ENCODE measurements at places on chromosomes 1 and 21.

- DNase-seq = no peak
Measured at GRCh38 chr21:44986471-44987291, 46.9 kb downstream of the SLX9 start.

DNA sequence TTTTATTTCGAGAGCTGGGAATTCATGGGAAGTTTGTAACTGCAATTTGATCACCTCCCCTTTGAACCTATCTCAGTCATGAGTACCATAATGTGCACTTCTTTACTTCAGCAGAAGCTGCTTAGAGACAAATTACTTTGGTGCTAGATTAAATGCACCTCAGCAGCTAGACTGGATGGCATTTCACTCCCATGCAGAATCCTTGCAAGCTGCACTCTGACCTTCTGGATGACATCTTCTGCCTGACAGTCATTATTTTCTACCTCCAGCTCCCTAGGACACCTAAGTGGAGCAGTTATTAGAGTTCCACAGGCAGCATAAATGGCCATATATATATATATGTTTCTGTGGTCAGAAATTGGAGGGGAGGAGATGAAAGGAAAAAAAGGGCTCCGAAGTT lies 366.0 kb upstream of the TMPRSS15 start:
- DNase-seq = no peak

DNA sequence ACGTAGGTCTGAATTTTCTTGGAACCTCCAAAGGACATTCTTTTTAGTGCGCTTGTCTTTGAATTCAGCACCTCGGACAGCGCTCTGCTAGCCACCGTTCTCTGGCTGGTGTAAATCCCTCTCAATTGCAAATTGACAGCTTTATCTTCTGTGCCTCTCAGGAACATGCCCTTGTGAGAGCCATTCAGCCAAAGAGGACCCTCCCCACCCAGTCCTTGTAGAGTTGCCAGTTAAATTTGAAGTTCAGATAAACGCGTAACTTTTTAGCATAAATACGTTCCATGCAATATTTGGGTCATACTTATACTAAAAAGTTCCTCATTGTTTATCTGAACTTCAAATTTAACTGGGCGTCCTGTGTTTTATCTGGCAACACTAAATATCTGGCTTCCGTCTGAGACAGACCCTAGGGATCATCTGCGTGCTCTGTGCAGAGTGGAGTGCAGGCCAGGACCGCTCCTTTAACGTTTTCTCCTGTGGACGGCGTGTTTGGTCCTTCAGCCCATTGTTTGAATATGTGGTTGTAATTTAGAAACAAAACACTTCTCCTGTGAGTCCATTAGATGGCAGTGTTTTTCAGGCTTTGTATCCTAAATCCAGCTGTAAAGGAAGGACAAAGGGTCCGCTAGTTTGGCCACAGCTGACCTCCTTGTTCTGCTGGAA lies 7.0 kb downstream of the KCNAB2 start:
- peak; percentile 54 for DNase-seq

- DNase-seq = no peak
Measured at GRCh38 chr1:33321178-33321577, 280 bp upstream of the A3GALT2 start.

DNA sequence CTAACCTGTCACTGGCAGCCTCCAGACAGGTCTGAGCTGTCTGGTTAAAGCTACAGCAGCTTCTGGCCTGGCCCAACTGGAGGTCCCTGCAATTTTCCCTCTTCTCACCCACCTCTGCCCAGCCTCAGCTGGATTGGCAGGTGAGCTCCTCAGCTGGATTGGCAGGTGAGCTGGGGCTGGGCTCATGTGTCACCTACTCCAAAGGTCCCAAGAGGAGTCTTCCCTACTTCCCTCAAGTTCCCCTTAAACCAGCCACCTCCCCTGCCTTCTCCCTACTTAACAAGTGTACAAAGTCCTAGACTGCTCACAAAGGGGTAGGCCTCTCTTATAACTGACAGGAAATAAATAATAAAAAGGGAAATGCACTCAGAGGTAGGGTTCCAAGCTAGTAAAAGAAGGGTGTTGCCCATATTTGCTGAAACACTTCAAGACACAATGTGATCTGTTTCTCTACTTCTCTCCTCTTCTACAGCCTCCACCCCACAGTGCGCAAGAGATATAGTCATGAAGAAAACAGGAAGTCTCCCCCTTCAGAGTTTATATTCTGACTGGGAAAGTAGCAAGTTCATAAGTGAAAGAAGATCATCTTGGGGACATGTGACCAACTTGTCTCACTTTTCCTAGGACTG lies at the start of gene GPA33:
GPA33 (minus strand) TSS at position 64 of the 629 bp plus-strand sequence. CDS start 90 bp downstream, outside the sequence.
- no peak for DNase-seq

DNA sequence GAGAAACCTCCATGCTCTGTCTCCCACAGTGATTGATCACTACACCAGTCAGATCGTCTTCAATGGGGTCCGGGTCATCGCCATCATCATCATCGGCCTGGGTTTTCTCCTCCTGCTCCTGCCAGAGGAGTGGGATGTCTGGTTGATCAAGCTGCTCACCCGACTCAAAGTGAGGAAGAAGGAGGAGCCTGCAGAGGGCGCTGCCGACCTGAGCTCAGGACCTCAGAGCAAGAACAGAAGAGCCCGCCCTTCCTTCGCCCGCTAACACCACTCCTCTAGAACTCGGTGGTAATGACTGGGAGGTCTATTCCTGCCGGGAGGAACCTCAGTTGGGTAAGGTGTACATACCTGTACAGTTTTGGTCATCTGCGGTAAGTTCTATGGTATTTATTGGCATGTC lies 50.3 kb upstream of the COA6 start:
- no peak for DNase-seq

GRCh38 chr1:61079898-61080336 lies 2.4 kb upstream of the NFIA start:
- DNase-seq = peak; percentile 80

GRCh38 chr1:62271948-62272728 lies 47.1 kb downstream of the KANK4 start:
- DNase-seq = peak; percentile 51

DNA sequence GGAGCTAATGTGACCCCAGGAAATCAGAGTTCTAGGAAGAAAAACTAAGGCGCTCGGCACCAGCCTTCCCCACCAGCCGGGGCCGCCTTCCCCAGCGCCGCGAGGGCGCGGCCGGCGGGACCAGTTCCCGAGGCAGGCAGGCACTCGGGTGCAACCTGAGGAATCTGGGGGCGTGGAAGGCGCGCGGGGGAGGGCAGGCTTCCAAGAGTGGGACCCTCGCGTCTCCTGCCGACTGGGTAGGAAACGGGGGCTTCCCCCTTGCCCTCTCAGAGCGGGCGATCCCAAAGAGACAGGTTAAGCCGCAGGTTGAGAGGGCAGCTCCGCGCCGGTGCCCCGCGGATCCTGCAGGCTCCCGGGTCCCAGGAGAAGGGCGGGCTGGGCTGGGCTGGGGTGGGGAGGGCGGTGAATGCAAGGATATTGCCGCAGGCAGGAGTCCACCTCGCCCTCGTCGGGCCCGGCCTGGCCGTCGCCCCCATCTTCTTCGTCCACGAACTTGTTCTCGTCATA lies 431 bp downstream of the ARPC5 start:
- peak; percentile 21 for DNase-seq

DNA sequence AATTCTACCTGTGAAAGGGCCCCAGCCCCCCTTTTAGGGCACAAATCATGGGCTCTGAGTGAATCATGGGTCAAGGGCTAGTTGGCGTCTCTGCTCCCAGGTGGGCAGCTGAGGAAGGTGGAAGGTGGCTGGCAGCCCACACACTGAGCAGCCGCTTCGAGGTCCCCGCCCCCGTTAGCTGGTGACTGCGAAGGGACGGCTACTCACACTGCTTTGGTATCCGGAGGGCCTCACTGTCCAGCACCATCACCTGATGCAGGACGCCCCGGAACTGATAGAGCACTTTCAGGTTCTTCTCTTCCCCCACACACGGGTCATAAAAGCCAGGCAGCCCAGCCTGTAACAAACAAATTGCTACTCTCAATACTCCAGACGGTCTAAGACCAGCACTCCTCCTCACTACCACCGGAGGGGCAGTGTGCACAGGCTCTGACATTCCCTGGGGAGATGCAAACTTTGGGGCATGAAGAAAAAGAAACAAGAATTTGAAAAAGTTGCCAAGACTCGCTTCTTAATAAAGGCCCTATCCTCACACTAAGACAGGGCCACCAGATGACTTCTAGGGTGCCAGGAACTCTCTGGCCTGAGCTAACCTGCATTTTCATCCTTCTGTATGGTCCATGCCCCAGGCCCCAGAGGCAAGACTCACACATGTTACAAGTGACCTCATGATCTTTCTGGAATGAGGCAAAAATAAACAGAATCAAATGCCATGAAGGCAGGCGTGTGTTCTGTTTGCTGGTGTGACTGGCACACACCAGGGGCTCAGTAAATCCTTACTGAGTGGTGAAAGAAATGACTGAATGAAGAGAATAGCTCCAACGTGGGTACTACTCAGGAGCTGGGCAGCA lies 11.5 kb downstream of the THAP3 start:
- DNase-seq = no peak

DNA sequence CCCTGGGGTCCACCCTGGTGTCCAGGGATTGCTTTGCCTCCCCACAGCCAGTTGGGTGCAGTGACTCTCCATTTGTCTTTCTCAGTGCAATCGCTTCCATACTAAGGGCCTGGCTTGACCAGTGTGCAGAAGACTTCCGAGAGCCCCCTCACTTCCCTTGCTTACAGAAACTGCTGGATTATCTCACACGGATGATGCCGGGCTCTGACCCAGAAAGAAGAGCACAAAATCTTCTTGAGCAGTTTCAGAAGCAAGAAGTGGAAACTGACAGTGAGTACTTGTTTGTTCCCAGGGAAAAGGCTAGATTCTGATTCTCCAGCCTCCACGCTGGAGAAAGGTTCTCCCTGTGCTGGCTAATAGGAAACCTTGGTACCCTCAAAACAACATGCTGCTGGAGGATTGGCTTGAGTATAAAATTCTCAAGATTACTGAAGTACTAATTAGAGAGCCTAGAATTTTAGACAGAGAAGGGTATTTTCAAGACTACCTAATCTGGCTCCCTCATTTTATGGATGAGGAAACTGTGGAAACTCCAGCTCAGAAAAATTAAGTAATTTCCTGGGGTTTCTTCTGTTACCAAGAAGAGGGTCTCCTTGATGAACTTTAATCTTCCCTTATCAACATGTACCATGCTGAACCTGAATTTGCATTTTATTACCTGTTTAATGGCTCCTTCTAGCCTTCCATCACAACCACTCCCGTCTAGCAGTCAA lies 75.8 kb downstream of the RGL1 start:
- DNase-seq = no peak

GRCh38 chr1:94104776-94105580 lies 16.0 kb downstream of the ABCA4 start:
- no peak for DNase-seq

DNA sequence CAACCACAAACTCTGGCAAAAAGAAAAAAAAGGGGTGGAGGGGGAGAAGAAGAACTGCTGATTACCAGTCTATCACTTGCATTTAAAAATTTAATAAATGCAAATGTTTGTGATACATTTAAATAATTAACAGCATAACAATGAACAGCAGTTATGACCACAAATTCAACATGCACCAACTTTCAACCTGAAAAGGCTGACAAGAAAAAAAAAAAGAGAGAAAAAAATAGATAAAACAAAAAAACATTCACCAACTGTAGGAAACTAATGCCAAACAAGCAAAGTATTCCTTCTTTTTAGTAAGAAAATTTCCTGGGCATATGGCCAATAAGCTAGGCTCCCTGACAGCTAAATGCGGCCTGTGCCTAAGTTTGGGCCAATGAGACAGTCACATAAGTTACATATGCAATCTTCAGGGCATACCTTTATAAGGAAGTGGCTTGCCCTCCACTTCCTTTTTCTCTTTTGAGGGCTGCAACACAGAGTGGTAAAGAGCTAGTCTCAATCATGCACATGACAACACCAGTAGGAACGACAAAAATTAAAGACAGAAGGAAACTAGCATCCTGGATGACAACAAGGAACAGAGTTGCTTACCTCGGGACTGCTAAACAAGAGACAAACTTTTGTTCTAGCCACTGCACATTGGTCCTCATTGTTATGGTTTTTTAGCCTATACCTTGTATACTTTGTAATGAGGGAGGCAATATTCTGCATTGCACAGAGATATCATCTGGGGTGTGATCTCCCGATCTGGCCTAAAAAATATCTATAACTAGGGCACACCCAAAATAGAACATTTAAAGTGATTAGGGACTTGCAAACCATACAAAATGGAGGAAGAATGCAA lies 24.2 kb upstream of the PHTF1 start:
- DNase-seq = peak; percentile 61

DNA sequence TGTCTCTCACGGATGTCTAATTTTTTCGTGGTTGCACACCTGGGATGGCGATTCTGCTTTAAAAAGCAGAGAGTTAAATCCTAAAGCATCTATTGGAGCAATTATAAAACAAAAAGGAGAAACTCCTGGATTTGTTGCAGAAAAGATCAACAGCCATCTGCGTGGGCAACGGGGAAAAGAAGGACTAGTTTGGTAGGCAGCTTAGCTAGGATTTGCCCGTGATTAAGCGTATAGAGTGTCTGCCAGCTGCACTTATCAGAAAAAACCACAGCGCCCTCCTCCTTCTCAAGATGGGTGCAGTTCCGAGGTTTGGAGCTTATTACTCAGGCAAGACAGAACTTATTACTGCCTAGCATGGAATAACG lies 526 bp upstream of the SLC25A24 start:
- DNase-seq = peak; percentile 74

- no peak for DNase-seq
Measured at GRCh38 chr1:233107130-233107660, 156.8 kb downstream of the NTPCR start.

DNA sequence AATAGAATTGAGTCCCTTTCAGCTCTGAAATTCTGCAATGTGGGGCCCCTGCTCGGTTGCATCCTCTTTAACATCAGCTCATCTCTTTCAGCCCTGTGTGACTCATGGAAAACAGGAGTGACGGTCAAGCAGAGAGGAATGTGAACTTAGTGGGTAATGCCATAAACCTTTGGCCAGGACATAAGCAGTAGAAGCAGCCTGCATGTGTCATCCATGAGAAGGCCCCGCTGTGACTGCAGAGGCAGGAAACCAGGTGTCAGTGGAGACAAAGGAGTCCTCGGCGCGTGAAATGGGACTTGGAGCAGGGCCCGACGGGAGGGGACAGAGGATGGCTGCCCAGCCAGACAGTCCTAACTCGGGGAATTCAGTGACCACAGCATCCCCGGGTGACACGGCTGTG lies 21.1 kb upstream of the EPHB2 start:
- DNase-seq = peak; percentile 89

- DNase-seq = no peak
Measured at GRCh38 chr1:30895382-30895943, 13.1 kb downstream of the SDC3 start.

DNA sequence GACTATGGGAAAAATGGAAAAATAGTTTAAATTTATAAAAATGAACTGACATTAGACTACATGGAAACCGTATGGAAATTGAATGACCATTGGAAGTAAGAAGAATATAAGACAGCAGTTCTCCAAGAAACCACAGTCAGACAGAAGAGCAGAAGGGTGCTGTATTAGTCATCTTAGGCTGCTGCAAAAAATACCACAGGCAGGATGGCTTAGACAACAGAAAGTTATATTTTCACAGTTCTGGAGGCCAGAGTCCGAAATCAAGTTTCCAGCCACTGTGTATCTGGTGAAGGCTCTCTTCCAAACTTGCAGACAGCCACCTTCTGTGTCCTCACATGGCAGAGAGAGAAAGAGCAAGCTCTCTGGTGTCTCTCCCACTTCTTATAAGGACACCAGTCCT lies 175.2 kb downstream of the DSCAM start:
- DNase-seq = peak; percentile 3

All from AG10803 (cell line).